ENCODE measurements at places on chromosomes 4 and X.

GRCh38 chr4:82710197-82710929 lies 88.2 kb downstream of the SCD5 start:
- no peak for DNase-seq

DNA sequence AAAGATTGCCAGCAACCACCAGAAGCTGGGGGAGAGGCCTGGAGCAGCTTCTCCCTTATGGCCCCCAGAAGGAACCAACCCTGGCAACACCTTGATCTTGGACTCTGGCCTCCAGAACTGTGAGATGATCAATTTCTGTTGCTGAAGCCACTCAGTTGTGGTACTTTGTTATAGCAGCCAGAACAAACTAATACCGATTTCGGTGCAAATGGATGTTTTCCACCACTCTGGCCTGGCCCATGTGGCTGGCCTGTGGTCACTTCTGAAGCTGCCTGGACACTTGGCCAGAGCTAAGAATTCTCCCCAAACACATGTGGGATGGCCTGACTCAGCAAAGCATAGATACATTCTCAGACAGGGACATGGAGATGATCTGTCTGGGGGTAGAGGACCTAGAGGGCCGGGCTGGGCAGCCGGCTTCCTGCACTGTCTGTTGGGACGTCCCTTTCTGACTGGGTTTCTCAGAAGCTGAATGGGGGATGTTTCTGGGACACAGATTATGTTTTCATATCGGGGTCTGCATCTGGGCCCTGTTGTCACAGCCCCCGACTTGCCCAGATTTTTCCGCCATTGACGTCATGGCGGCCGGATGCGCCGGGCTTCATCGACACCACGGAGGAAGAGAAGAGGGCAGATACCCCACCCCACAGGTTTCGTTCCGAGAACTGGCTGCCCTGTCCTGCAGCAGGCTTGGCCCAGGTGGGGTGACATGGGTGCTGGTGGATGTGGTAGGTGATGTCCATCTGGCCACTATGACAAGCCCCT lies 4.1 kb downstream of the FOXP3 start:
- no peak for DNase-seq

GRCh38 chr4:184743650-184744049 lies 9.8 kb upstream of the CENPU start:
- DNase-seq = no peak

DNA sequence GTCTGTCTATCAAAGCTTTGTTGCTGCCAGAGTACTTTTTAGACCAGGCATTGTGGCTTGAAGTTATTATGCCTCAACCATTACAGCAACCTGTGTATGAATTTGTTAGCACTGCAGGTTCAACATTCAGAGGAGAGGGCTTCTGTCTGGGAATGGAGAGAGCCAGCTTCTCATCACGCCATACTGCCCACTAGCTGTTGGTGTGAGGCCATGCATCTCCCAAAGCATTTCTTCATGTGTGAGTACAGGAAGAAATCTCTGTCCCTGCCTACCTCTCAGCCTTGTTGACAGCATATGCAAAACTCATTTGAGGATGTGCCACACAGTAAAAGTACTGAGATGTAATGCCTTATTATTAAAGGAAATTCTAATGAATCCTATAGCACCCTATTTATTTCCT lies 76.9 kb upstream of the PPARGC1A start:
- DNase-seq = peak; percentile 4

DNA sequence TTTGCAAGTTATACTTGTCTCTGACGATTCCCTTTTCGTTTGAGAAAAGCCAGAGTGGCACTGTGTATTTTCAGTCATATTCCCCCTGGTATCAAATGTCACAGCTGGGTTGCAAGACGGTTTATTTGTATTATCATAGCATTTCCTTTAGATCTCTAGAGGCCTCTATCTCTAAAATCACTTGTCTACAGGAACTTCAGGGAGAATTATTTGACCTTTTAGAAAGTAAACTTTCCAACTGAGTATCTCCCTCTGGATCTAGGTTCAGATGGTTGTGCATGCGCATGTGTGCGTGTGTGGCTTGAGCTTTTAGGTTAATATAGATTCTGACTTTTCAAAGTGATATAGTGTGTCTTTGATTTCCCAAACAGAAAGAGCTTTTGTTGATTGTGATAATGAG lies 15.1 kb upstream of the TAB3 start:
- no peak for DNase-seq
